ENCODE measurements at places on chromosomes 3 and 15. TPM values are rescaled to one million over a fixed set of nuclear protein-coding genes. Genes with fewer than 3 reads are reported as not detected.

Gene TMEM87A
- total RNA-seq, result 26.3 TPM

Gene CCR3
- not detected for total RNA-seq

Gene LIPH
- total RNA-seq, result 2.3 TPM

Gene ZKSCAN7
- 4.4 TPM for total RNA-seq

Gene PFKFB4
- total RNA-seq, result 14.8 TPM

Gene IQSEC1
- 25.3 TPM for total RNA-seq

Gene A4GNT
- total RNA-seq, result not detected

Gene HES1
- 7.1 TPM for total RNA-seq

Gene AHSG
- total RNA-seq, result not detected

Gene C3orf62
- 0.75 TPM for total RNA-seq

Gene GABPB1
- total RNA-seq, result 12.7 TPM

Gene COL6A5
- total RNA-seq, result not detected

Gene UACA
- 41.1 TPM for total RNA-seq

Gene ITIH1
- not detected for total RNA-seq

Gene ZNF654
- 10.9 TPM for total RNA-seq

Gene CHRNA7
- 2.8 TPM for total RNA-seq

Gene GJD2
- total RNA-seq, result not detected

Gene TCTA
- total RNA-seq, result 26.6 TPM

Gene SLC28A1
- total RNA-seq, result not detected

Gene HYKK
- total RNA-seq, result 4.0 TPM

Gene TUBGCP5
- 10.7 TPM for total RNA-seq

Gene NR2F2
- 35.2 TPM for total RNA-seq

Gene ADAMTS9
- 13.1 TPM for total RNA-seq

Gene HPS3
- total RNA-seq, result 10.7 TPM

Gene FBLN2
- total RNA-seq, result 586 TPM

Gene ATP10A
- total RNA-seq, result 1.1 TPM

Gene WDR76
- 5.9 TPM for total RNA-seq

Gene CPN2
- not detected for total RNA-seq

Gene LRRC49
- 2.7 TPM for total RNA-seq

Gene CDHR4
- total RNA-seq, result not detected

Gene ABHD2
- total RNA-seq, result 46.5 TPM

Gene MYD88
- 33.1 TPM for total RNA-seq

Gene GFM1
- 18.4 TPM for total RNA-seq

Gene OSTN
- not detected for total RNA-seq

Gene RNF168
- total RNA-seq, result 14.0 TPM

Gene TMEM42
- 31.5 TPM for total RNA-seq

Gene DNASE1L3
- not detected for total RNA-seq

Gene RPL29
- total RNA-seq, result 2,428 TPM

Gene SOX14
- total RNA-seq, result not detected

Gene NEO1
- total RNA-seq, result 23.2 TPM

Gene SEMA7A
- total RNA-seq, result 4.4 TPM

Gene IL17RE
- 1.9 TPM for total RNA-seq

Gene TTLL13
- not detected for total RNA-seq

Gene FAH
- total RNA-seq, result 44.5 TPM

Gene NEK10
- 4.4 TPM for total RNA-seq

Gene PRICKLE2
- 35.1 TPM for total RNA-seq

Gene PLSCR5
- total RNA-seq, result not detected

Gene GPR171
- total RNA-seq, result not detected

Gene SI
- total RNA-seq, result not detected

Gene IDH2
- total RNA-seq, result 24.0 TPM

All from cardiac ventricle fibroblast (primary cell).